ENCODE measurements at places on chromosomes 12 and 14.
A peak's percentile ranks its signal among the peaks of the same experiment; 100 is the strongest.

DNA sequence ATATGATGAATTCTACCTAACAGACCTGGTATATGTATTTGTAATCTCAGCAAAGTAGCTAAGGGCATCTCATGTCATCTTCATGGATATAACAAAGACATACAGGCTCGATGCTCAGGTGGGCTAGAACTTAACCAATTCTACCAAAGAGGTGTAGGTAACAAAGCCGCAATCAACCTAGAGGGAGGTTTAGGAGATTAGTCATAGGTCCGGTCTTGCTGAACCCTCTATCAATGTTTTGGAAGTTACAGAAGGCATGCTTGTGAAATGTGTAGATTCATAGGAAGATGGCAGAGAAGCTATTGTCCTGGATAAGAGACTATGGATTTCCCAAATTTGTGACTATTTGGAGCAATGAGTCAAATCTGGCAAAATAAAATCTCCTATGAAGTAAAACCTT is 42.6 kb upstream of the SYCP3 start:
- DNase-seq: no peak

DNA sequence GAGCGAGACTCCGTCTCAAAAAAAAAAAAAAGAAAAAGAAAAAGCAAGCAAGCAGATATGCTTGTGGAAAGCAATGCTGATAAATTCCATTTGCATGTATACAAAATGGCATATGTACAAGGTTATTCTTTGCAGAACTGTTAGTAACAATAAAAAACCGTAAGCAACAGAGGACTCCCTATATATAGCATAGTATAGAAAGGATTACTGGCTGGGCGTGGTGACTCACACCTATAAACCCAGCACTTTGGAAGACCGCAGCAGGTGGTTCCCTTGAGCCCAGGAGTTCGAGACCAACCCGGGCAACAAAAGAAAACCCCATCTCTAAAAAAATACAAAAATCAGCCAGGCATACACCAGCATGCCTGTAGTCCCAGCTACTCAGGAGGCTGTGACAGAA is 13.5 kb downstream of the GCN1 start:
- no peak for DNase-seq

DNA sequence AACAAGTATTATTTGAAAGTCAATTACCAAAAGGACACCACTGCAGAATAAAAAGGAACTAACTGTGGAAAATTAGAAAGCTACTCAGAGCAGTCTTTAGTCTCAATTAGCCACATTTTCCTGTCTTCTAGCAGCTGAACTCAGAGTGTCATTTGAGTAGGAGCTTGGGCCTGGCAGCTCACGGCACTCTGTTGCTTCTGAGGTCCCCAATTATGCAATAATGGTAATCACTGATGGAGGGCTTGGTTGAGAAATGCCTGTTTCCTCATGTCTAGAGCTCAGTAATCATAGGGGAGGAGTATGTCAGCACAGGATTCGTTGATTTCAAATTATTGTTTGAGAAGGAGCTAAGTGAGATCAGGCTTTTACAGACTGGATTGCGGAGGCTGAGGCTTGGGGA is 108.6 kb downstream of the VRK1 start:
- no peak for DNase-seq

- DNase-seq: no peak
These were observed 85.9 kb upstream of the REP15 start for GRCh38 chr12:27610374-27610773.

GRCh38 chr14:69985463-69985862 is 106.2 kb downstream of the SMOC1 start:
- DNase-seq: no peak

GRCh38 chr12:6180268-6181051 is 19.7 kb upstream of the CD9 start:
- no peak for DNase-seq

GRCh38 chr12:87660291-87660690 is 368.9 kb downstream of the C12orf50 start:
- DNase-seq: no peak

DNA sequence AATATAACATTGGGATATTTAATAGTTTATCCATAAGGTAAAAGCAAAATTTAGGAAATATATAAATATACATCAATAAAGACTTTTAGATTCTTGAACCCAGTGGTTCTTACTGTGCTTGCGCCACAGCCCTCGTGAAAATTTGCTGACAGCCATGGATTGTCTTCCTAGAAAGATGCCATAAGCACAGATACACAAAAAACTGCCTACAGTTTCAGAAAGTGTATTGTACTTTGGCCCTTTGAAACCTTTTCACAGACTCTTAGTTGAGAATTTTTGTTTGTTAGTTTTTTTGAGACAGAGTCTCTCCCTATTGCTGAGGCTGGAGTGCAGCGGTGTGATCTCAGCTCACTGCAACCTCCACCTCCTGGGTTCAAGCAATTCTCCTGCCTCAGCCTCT is 28.1 kb downstream of the DEPDC4 start:
- no peak for DNase-seq

GRCh38 chr14:36915081-36915480 is 253.4 kb downstream of the PAX9 start:
- DNase-seq: no peak

DNA sequence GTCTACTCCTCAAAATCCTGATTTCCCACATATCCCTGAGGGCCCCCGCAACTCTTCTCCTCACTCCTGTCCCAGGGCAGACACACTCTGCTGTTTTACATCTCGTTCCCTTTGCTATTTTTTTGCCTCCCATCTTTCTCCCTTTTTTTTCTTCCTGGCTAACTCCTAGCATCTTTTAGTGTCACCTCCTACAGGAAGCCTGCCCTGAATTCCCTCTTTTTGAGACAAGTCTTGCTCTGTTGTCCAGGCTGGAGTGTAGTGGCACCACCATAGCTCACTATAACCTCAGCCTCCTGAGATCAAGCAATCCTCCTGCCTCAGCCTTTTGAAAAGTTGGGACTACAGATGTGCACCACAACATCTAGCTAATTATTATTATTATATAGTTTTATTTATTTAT is 13.3 kb downstream of the MORN3 start:
- no peak for DNase-seq

DNA sequence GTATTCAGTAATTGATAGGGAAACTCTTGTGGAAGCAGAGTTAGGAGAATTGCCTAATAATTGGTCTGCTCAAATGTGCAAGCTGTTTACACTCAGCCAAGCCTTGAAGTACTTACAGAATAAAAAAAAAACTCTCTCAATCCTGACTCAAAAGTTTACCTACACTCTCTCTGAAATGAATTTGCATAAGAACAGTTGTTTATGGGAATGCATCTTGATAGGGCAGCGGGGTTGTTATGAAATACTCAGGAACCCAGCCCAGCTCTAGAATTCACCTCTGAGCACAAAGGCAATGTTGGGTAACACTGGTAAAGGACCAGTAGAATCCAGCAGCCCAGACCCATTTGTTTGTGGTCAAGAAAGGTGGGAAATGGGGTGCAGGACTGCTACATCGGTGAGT is 267.0 kb downstream of the CPNE8 start:
- DNase-seq: no peak

DNA sequence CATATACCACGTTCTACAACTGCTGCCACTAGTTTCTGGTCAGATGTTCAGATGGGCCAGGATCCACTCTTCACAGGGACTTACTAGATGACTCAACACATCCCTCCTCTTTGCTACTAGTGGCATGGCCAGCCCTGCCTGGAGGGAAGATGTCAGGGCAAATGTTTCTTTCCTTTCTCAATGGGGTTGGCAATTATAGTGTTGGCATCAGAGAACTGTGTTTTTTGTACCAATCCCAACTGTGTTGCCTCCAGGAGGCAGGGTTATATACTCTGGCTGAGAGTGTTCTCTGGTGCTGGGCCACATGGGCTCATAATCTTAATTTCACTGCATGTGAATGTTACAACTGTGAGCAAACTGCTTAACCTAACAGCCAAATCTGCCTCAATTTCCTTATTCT is 69.9 kb upstream of the AVPR1A start:
- DNase-seq: no peak

DNA sequence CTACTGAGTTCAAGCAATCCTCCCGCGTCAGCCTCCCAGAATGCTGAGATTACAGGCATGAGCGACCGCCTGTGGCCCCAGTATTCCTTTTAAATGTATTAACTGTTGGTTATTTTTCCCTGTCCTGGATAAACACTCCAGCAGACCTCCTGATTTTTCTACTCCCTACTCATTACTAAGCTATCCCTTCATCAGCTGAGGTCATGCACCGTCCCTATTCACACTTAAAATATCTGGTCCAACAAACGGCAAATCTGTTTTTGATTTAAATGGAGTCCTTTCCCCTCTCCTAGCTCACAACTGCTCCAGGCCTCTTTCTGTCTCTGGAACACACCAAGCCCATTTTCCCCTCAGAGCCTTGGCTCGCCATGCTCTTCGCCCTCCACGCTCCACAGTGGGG is 1003.3 kb upstream of the TMEM132C start:
- no peak for DNase-seq

GRCh38 chr12:108616941-108617858 is 16.5 kb downstream of the SELPLG start:
- DNase-seq: peak; percentile 51

DNA sequence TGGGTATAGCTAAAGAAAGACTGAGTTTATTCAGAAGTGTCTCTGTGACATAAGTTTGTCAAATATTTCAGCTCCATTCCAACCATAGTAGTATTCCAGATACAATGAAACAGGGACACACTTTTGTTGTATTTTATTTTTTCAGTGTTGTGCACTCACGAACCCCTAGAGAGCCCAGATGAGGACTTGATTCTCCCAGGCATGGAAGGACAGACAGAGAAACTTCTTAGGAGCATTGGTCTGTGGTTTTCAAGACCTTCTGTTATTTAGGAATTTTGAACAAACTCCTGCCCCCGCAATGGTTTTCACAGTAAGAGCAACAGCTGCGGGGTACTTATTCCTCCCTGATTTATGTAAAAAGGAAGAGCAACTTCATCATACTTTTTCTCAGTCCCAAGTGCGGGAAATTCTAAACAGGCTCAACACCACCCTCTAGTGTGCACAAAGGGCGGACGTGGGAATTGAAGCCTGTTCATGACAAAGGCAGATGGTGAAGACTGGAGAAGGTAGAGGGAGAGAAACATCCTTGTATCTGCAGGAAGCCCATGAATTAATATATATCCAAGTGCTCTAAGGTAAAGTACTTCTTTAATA is 147.6 kb downstream of the PAH start:
- peak; percentile 40 for DNase-seq

GRCh38 chr12:117778656-117779055 is 190.1 kb downstream of the KSR2 start:
- no peak for DNase-seq

DNA sequence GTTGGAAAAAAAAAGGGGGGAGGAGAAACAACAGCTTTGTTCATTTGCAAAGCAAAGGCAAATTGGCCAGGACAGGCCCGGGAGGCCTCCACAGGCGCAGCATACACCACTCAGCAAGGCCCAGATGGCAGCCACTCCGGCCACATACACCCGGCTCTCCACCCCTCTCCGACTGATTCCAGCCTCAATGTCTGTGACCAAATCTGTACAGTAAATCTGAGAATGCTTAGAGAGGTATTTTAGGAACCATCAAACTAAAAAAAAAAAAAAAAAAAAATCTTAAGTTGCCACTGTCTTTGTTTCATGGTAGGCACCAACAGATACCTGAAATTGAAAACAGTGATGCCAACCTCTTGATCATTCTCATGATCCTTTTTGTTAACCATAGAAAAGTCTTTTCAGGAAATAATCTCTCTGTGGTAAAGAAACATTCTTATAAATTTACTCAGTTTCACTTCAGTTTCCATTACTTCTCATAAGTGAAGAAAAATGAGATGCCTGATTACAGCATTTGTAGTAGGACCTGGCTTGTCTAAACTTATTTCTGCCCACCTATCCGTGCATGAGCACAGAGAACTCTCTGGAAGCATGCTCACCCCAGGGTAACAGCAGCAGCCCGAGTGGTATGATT is 20.2 kb downstream of the VPS37B start:
- no peak for DNase-seq

DNA sequence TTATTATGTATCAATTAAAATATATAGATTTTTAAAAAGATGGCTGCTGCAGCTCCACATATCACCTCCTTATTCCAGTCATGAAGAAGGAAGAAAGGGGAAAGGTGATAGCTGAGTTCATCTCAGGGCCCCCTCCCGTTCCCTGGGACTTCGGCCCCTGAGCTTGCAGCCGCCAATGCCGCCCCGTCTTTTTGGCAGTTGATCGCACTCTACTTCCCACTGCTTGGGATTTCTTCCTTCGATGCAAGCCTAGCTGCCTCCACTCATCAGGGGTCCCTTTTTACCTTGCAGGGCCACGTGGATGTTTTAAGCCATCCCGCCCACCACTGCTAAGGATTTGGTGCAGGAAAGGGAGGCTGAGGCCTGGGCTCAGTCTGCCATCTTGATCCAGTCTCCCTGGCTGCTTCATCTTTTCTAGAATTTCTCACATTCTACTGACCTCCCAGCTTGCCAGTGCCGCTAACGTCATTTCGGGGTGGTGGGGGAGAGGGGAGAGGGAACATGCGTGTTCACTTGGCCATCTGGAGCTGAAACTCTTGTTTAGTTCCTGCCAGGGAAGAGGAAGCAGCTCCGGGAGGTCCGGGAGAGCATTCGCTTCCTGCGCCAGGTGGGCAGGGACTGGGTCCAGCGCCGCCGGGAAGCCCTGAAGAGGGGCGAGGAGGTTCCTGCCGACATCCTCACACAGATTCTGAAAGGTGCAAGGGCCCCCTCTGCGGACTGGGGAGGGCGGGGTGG is 31.3 kb downstream of the CYP46A1 start:
- DNase-seq: no peak

DNA sequence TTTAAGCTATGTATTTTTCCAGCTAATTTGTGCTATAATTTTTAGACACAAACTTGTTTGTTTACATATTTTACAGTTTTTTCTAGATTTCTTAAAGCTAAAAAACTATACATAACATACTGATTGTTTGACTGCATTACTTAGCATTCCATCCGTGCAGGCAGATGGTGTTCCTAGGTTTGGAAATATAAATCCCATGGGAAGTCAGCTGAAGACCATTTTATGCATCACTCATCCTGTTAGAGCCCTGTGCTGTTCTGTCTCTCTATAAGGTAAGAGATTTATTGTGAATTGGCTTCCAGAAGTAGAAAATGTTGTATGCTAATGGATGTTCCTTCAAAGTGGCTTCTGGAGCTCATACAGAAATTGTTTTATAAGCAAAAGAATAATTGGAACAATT is 31.1 kb downstream of the RMST start:
- DNase-seq: no peak

- no peak for DNase-seq
These were observed 20.3 kb upstream of the PPP2R5E start for GRCh38 chr14:63563370-63564026.

- no peak for DNase-seq
These were observed 58.7 kb downstream of the STXBP6 start for GRCh38 chr14:24991288-24991687.

- no peak for DNase-seq
These were observed 59.3 kb upstream of the SLC24A4 start for GRCh38 chr14:92263681-92264080.

- no peak for DNase-seq
These were observed 64.2 kb downstream of the BRMS1L start for GRCh38 chr14:35890308-35890707.
